ENCODE measurements at places on chromosomes 2 and 18.

DNA sequence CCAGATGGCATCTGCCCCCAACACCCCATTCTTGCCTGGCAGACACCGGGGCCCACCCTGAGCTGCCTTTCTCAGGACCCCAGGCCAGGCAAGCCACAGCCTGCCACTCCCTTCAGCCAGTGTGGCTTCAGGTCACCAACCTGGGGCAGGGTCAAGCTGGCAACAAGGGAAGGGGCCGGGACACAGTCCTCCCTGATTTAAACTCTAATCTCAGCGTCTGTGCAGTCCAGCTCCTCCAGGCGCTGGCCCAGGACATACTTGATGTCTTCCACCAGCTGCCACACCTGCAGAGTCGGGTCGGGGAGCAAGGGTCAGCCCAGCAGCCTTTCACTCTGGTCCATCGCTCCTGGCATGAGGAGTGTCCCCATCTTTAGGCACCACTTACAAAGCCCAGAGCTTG is 29.0 kb upstream of the ALPP start:
- DNase-seq = no peak

GRCh38 chr2:151644580-151644979 is 89.7 kb downstream of the NEB start:
- no peak for DNase-seq

- peak; percentile 86 for DNase-seq
These were observed 565.9 kb upstream of the ID2 start for GRCh38 chr2:8115966-8116365.

DNA sequence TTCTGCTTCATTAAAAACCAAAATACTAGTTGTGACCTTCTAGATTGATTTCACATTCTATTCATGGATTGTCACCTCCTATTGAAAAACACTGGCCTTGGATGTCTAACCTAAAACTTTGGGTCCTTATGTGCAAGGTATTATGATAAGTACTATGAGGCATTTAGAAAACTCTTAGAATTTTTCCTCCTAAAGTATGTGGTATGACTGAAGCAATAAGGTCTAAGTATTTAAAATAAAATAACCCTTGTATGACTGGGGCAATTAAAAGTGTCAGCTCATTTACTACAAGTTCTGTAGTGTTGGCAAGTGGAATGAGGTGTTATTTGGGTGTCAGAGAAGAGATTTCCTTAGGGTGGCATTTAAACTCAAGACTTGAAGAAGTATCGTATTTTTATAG is 15.1 kb downstream of the KCMF1 start:
- DNase-seq = no peak

DNA sequence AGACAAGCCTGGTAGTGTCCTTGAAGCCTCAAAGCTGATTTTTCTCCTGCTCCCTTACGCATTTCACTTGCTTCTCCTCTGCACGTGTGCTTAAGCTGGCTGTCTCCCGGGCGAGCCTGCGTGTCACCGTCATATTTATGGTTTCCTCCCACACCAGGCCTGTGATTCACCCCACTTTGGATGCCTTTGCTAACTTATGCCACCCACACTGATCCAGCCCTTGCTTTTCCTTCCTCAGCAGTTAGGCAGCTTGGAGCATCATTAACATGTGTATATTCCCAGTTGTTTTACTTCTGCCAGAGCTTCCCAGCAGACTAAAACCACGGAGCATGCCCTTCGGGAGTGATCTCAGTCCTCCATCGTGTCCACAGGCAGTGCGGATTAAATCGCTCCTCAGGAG is 2.2 kb downstream of the ST3GAL5 start:
- peak; percentile 98 for DNase-seq

- no peak for DNase-seq
These were observed 134.6 kb downstream of the INSIG2 start for GRCh38 chr2:118222672-118223421.

GRCh38 chr2:189834059-189834458 is 49.8 kb downstream of the PMS1 start:
- no peak for DNase-seq

DNA sequence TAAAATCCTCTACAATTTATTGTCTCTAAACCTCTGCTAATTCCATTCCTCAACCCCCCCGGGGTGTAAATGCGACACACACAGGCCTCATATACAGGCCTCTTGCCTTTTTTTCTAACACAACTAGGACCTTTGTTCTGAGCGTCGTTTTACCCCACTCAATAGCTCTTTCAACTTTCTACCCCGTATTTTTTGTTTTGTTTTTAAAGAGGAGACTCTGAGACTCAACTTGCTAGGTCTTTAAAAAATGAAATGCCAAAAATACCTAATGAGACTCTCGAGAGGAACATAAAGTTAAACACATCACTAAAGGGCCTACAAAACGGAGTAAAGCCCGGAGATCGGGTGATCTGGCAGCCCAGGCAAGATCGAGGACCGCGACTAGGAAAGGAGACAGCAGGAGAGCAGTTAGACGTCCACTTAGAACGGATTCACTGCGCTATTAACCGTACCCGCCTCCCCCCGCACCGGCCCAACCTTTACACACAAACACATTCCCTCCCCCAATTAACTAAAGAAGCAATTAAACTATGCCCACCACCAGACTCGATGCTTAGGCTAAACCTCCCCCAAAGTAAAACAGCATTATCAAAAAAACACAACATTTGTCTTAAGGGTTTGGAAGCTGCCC is 1.7 kb downstream of the TRIP12 start:
- no peak for DNase-seq

GRCh38 chr2:159797543-159798375 is at the start of gene CD302:
Gene CD302 (minus strand): TSS chr2:159798208. CDS start chr2:159798198, 10 bp downstream.
- peak; percentile 40 for DNase-seq

GRCh38 chr18:45849529-45849928 is 24.1 kb downstream of the SIGLEC15 start:
- DNase-seq = no peak

- DNase-seq = peak; percentile 97
These were observed 70.0 kb downstream of the MBP start for GRCh38 chr18:77062518-77063003.

GRCh38 chr2:47303341-47304148 is 99.4 kb upstream of the MSH2 start:
- DNase-seq = no peak

- DNase-seq = no peak
These were observed 7.2 kb upstream of the KLHL29 start for GRCh38 chr2:23377771-23378170.

DNA sequence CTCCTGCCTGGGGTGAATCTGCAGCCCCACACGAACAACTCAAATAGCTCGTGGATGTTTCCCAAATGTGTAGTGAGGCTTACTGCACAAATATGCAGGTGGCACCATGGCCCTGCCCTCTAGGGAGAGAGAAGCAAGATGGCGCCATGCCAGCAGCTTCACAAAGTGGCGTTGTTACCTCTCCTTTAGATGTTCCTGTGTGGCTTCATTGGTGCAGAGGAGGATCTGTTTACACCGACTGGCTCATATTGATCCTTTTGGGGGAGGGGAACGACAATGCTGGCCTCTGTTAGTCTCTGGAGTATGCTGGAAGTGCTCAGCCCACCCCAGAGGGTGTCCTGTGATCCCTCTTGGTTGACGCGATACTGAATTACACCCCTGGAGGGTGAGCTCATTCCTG is 99.5 kb upstream of the GATA6 start:
- no peak for DNase-seq

DNA sequence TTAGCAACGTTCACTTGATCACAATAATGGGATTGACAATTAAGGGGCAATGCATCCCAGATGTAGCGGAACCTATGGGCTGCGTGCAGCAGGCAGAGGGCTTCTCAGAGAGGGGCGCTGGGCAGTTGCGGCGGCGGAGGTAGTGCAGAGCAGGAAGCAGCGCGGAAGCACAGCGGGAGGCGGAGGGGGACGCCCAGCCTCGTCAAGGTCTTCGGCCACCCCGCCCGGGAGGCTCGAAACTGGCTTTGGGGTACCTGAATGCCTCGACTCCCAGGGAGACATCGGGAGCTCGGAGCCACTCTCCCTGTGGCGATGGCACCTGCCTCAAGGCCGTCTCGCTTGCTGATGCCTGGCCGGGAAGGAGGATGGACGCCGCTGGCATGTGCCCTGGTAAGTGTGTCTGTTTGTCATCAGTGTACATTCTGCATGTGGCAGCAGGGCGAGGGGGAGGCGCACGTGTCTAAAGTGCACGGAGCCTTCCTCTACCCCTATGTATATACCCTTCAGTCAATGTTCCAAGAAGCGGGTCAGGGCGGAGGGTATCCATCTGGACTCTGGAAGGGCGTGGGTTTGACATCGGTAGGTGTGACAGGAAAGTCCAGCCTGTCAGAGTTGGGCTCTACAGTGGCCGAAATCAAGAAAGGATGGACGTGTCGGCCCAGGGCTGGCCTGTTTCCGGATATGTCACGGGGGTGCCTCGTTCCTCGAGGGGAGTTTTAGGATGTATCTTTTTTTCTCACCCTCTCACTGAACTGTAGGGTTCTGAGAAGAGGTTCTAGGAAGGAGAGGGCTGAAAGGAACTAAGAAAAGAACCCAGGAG is 7.5 kb upstream of the SP9 start:
- no peak for DNase-seq

DNA sequence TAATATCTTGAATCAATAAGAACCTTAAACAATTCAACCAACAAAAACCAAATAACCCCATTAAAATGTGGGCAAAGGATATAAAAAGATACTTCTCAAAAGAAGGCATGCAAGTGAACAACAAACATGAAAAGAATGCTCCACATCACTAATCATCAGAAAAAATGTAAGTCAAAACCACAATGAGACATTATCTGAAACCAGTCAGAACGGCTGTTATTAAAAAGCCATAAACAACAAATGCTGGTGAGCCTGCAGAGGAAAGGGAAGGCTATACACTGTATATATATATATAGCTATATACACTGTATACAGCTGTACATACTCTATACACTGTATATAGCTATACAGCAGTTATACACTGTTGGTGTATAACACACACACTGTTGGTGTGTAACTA is 47.8 kb upstream of the GALNT13 start:
- peak; percentile 0 for DNase-seq

DNA sequence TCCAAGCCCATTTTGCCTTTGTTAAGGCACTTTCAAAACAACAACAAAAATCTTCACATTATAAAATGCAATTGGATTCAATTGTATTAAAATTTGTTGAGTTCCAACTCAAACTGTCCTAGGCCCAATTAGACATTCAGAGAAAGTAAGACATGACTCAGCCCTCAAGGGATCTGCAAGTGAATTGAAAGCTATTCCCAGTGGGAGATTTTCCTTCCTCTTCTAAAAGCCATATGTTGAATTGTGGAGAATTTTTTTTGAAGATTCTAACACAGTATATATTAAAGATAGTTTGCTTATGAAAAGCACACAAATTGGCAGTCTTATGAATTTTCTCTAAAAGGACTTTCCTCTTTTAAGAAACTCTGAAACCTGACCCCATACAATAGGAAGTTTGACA is 268.0 kb upstream of the PARD3B start:
- DNase-seq = no peak

DNA sequence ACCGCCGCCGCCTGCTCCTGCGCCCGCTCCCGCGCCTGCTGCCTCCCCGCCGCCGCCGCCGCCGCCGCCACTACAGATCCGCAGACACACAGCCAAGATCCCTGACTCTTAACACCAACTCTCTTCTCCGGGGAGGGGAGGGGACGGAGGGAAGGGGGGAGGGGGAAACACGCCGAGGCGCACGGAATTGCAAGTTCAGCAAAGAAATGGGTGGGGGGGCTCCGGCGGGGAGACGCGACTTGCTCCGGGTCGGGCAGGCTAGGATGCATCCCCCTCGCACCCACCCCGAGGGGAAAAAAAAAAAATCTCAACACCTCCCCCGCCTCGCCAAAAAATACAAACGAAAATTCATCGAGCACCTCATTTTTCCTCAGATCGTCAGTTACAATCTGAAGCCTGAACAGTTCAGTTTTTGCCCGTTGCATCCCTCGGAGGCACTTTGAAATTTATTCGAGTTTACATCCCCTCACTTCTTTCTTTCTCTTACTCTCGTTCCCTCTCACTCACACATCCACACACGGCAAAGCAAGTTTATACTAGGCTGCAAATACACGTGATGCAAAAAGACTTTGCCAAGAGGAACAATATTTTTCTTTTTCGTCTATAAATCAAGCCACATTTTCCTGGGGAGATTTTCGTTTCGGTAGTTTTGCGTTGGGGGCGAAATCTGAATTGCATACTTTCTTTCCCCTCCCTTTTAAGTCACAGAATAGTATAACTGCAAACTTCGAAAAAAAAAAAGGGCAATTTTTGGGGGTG is at the start of gene TCF4:
Gene TCF4 (minus strand): TSS at position 82 of the 759 bp plus-strand sequence. CDS start 1,076 bp downstream, outside the sequence.
- DNase-seq = peak; percentile 47

GRCh38 chr2:78423631-78424030 is 601.9 kb upstream of the REG3G start:
- no peak for DNase-seq

GRCh38 chr2:151475071-151475470 is 65.4 kb downstream of the RIF1 start:
- DNase-seq = no peak

GRCh38 chr2:150937030-150937429 is 324.6 kb downstream of the RBM43 start:
- no peak for DNase-seq

GRCh38 chr2:233244818-233245217 is 6.7 kb upstream of the ATG16L1 start:
- DNase-seq = no peak

DNA sequence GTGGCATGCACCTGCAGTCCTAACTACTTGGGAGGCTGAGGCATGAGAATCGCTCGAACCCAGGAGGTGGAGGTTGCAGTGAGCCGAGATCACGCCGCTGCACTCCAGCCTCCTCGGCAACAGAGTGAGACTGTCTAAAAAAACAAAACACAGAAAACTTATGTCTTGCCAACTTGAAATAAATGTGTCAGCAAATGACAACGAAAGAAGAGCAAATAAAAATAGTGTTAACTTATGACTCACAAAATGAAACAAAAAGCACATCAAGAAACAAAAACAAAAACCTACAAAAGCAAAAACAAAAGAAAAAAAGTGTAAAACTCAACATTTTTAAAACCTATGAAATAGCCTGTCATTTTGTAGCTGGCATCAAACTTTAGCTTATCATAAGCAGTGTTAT is 65.2 kb downstream of the KCNH7 start:
- DNase-seq = no peak

- peak; percentile 42 for DNase-seq
These were observed 18.6 kb downstream of the GLI2 start for GRCh38 chr2:120754067-120754960.

- no peak for DNase-seq
These were observed 84.9 kb downstream of the MAP4K4 start for GRCh38 chr2:101782427-101782792.

DNA sequence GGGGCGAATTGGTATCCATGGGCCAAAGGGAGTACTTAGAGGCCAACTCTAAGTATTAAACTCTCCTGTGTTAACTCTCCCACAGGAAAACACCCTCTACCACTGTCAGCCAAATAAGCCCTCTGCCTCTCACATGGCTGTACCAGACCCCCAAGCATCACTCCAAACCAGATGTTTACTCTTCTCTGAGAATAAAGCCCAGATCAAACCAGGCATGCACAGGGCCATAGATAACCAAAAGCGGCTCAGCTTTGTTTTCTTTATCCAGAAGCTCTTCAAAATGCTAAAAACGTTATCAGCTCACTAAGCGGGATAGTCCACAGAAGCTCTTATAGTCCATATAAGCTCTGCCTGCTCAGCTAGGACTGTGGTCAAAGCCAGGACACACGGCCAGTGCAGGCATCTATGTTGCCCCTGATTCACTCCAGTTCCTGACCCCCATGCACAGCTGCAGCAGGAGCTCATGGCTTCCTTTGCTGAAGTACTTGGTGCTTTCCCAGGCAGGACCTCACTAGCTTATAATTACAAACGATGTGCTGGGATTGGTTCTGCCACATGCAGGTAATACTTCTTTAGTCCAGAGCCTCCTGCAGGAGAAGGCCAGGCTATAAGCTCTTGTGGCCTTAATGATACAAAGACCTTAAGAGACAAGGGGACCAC is 21.0 kb upstream of the SEMA4C start:
- DNase-seq = no peak

GRCh38 chr2:168525716-168526446 is 69.8 kb downstream of the CERS6 start:
- DNase-seq = no peak
